ENCODE measurements at places on chromosomes 3 and 15.

- DNase-seq: peak; percentile 30
Measured at GRCh38 chr15:39593656-39594445, 13.0 kb downstream of the THBS1 start.

DNA sequence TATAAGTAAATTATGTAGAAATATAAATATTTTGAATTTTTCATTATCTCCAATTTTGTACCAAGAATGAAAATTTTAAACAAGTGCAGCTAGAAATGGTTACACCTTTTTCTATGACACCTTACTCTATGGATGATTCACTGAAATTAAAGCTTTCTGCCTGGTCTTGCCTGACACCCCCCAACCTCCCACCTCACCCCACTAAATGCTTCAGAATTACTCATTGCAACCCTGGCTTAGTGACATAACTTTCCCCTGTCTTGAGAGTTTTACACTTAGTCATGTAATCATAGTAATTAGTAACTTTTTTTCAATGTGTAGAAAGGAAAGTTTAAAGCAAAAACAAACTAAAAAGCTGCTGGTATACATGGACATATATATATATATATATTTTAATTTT lies 42.0 kb upstream of the MEIS2 start:
- DNase-seq: no peak

- DNase-seq: no peak
Measured at GRCh38 chr15:27973886-27974285, 125.2 kb downstream of the OCA2 start.

DNA sequence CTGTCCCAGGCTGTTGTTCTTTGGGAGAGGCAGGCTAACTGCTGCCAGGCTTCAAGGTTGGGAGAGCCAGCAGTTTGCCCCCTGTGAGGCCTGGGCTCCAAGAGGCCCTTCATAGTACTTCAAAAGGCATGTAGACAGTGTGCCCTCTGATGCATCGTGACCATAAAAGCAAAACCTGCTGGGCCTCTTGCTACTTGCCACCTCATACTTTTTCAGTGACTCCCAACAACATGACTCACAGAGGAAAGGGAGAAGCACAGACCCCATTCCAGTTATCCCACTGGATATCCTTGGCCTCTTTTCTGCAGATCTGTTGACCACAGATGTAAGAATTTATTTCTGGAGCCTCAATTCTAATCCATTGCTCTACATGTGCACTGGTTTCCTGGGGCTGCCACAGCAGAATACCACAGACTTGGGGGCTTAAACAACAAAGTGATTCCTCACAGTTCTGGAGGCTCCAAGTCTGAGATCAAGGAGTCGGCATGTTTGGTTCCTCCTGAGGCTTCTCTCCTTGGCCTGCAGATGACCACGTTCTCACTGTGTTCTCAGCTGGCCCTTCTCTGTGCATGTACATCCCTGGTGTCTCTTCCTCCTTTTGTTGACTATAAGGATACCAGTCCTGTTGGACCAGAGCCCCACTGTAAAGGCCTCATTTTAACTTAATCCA lies 8.9 kb upstream of the NSMCE3 start:
- DNase-seq: no peak

- no peak for DNase-seq
Measured at GRCh38 chr15:87269566-87269965, 987.0 kb downstream of the NTRK3 start.

- no peak for DNase-seq
Measured at GRCh38 chr15:63385911-63386531, 4.4 kb upstream of the CA12 start.

GRCh38 chr3:11622586-11623550 lies 20.8 kb downstream of the VGLL4 start:
- DNase-seq: no peak

DNA sequence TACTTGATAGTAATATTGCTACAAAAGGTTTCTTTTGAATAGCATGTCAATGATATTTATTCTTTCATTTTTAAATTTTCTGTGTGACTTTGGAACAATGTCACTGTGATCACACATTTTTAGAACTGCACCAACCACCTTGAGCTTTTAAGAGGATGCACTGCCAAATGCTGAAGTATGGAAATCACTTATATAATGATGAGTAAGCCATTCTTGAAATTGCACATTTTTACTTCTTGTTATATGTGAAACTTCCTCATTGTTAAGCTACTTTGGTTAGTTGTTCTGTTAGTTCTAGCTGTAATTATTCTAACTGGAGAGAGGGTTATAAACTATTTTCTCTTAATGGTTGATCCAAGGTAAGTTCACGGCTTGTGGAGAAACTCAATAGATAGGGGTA lies 547.5 kb downstream of the ZIC1 start:
- DNase-seq: no peak

GRCh38 chr3:187920913-187921312 lies 175.6 kb upstream of the BCL6 start:
- DNase-seq: no peak

DNA sequence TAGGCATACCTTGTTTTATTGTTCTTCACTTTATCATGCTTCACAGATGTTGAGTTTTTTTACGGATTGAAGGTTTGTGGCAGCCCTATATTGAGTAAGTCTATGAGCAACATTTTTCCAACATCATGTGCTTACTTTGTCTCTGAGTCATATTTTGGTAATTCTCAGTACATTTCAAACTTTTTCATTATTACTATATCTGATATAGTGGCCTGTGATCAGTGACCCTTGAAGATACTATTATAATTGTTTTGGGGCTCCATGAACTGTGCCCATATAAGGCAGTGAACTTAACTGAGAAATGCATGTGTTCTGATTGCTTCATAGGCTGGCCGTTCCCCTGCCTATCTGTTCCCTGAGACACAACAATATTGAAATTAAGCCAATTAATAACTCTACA lies 42.8 kb upstream of the NSMCE3 start:
- DNase-seq: no peak

GRCh38 chr3:117531078-117531767 lies 821.6 kb downstream of the TUSC7 start:
- DNase-seq: no peak

- DNase-seq: no peak
Measured at GRCh38 chr15:76647612-76648011, 257.5 kb downstream of the SCAPER start.

DNA sequence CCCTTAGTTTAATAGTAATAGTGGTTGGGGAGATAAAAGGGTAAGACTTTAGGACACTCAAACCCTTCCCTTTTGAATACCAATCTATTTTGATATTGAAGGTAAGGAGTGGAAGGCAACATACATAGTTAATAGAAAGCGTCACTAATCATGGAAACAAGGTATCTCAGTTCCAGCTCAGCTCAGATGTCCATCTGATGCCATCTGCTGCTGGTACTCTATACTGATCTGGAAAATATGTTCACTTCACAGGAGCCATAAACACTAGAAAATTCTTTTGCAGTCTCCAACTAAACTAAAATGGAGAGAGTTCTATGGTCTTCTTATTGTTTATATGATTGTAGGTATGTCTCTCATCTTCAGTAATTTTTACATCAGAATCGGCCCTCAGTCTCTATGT lies 1777.1 kb downstream of the OTOL1 start:
- no peak for DNase-seq

- DNase-seq: no peak
Measured at GRCh38 chr3:126618021-126618420, 36.9 kb downstream of the TXNRD3 start.

DNA sequence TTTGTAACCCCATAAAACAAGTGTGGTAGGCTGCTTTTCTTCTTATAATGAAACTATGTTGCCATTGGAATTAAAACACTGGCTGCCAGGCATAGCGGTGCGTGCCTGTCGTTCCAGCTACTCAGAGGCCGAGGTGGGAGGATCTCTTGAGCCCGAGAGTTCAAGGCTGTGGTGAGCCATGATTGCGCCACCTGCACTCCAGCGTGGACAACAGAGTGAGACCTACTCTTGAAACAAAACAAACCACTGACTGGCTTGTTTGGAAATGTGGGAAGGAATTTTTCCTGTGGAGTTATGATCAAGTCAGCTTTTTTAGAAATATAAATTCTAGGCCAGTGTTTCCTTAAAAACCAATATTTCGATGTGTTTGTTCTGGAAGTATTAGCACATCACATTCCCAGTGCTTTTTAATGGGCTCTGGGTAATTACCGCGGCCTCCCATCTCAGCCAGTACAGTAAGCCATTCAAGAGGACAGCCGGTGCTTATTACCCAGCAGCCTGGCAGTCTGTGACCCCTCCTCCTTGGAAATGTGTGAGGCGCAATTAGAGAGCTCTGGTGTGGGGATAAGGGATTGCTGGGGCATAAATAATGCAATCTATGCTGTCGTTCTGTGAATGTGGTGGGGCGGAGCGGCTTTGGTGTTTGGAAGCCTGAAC lies 58.3 kb upstream of the TRAK1 start:
- DNase-seq: no peak

DNA sequence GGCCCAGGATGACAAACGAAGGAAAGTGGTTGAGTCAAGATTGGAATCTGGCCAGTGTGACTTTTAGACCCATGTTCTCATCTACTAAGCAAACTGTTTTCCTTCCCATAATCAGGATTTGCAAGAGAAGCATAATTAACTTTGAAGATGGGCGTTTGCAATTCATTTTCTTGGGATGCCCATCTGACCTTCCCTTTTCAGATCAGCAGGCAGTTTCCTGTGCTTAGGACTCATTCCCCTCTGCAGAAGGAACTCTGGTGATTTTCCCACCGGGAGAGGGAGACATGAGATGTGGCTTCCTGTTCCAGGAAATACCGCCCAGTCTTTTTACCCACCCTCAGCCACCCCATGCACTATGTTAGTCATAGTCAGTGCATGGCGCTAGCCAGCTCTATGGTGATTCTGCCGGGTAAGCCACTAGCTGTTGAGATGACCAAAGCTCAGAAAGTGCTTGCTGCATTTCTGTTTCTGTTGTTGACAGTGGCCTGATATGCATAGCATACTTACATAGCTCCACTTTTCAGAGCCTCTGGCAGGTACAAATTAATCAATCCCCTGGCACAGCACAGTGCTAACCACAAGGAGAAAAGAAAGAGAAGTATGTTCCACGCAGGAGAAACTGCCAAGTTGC lies 129.4 kb downstream of the VGLL4 start:
- no peak for DNase-seq

GRCh38 chr15:84741121-84741520 lies 7.3 kb upstream of the ZNF592 start:
- no peak for DNase-seq

DNA sequence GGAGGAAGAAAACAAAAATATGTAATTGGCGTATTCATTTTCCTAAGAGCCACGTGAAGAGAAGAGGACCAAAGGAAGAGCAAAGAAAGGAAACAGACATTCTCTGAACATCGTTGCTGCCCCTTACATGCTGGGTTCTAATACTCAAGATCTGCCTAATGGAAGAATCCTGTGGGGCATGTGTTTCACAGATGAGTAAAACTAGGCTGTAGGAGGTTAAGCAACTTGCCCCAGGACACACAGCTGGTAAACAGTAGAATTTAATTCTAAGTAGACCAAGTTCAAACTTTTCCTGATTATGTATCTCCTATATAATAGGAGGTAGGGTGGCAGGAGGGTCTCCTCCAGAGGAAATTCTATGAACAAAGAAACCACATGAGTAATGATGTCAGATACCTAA lies 106.1 kb upstream of the TNFAIP8L3 start:
- no peak for DNase-seq

GRCh38 chr3:44076221-44076829 lies 165.4 kb upstream of the TOPAZ1 start:
- no peak for DNase-seq

GRCh38 chr15:93035092-93035915 lies 53.7 kb downstream of the RGMA start:
- DNase-seq: no peak

DNA sequence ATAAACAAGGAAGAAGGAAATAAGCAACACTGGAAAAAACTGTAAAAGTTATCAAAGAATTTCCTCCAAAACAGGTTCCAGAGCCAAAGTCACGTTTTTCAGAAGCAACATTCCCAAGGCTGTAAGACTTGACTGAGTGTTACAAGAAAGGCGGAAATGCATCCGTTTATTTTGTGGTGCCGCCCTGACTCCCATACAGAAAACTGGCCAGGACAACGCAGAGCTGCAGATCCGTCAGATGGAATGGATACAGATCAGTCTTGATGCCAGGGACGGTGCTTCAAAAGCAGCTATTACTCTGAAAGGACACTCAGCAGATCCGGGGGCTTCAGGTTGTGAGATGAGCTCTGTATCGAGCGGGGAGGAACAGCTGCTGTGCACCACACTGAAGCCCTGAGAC lies 83.4 kb downstream of the GABRG3 start:
- no peak for DNase-seq

- no peak for DNase-seq
Measured at GRCh38 chr3:45905755-45906154, 19.4 kb downstream of the CCR9 start.

DNA sequence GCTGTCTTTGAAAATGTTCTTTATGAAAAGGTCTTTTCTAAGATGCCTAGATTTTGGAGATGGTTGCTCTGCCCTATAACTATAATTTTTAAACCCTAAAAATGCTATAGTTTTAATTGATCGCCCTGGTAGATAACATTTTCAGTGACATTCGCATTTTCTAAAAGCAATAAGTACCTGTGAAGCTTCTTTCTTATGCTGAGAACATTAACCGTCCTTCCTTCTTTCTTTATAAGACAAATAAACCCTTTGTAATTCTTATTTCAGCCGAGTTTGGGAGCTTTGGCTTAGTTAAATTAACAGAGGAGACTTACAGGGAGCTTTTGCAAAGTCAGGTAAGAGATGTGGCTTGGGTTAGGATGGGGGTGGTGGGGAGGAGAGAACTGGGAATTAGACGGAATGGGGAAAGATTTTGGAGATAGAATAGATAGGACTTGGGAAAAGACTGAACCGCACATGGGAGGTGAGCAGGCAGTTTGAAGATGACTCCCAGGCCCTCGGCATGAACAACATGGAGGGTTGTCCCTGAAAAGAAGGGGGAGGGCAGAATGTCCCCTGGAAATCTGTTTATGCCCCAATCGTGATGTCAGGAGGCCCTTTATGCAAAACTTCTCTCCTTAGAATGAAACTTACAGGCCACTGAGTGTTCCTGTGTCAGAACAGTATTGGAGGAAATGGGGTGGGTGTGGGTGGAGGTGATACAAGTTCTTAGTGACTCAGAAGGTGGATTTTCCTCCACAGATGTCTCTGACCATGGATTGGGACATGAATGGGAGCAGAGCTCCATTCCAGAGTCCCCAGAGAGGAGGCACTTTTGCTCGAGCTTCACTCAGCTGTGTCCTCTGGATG lies 76.2 kb upstream of the LARS2 start:
- no peak for DNase-seq

GRCh38 chr3:194294895-194295214 lies 56.3 kb downstream of the CPN2 start:
- no peak for DNase-seq

- DNase-seq: no peak
Measured at GRCh38 chr3:65830948-65831732, 207.6 kb downstream of the MAGI1 start.

DNA sequence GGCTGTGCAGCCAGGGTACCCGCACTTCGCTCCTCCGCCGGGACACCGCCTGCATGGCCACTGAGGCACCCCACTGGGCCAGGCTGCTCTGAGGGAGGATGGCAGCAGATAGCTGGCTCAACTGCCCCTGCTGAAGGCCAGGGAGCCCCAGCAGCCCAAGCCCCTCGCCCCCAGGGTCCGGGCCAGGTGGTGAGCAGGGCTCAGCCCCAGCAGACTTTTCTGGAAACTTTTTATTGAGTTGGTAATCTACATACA lies 11.5 kb downstream of the PLIN1 start:
- DNase-seq: no peak

- DNase-seq: no peak
Measured at GRCh38 chr15:76187163-76187562, 124.1 kb downstream of the ETFA start.

Data from activated naive CD8-positive, alpha-beta T cell treated with anti-CD3 and anti-CD28 coated beads, Interleukin-2, amount 50 U/mL, for 24 hours (primary cell).